ENCODE measurements at places on chromosomes 3 and 15. TPM values are rescaled to one million over a fixed set of nuclear protein-coding genes. Genes with fewer than 3 reads are reported as not detected.

The CCDC39 gene
- not detected for total RNA-seq

GRCh38 chr15:40985541-40986330, 32.5 kb downstream of the CHAC1 start:
- DNase-seq, result peak; percentile 41

The TMEM108 gene
- 0.79 TPM for total RNA-seq

The GLDN gene
- total RNA-seq, result 0.30 TPM

DNA sequence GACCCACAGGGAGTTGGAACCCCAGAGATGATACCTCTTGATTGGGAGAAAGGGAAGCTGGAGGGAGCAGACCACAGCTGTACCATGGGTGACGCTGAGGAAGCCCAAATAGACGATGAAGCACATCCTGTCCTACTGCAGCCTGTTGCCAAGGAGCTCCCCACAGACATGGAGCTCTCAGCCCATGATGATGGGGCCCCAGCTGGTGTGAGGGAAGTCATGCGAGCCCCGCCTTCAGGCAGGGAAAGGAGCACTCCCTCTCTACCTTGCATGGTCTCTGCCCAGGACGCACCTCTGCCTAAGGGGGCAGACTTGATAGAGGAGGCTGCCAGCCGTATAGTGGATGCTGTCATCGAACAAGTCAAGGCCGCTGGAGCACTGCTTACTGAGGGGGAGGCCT, 201.1 kb downstream of the AKAP13 start:
- DNase-seq, result no peak

- no peak for DNase-seq
These were observed 151.6 kb upstream of the CGNL1 start for GRCh38 chr15:57224664-57225063.

The TEX9 gene
- total RNA-seq, result not detected

The THBS1 gene
- 364 TPM for total RNA-seq

Measured in MG63 (cell line).